ENCODE measurements at places on chromosomes 3 and 15.

- peak; percentile 79 for DNase-seq
These were observed 328.3 kb downstream of the THSD4 start for GRCh38 chr15:71443538-71443937.

DNA sequence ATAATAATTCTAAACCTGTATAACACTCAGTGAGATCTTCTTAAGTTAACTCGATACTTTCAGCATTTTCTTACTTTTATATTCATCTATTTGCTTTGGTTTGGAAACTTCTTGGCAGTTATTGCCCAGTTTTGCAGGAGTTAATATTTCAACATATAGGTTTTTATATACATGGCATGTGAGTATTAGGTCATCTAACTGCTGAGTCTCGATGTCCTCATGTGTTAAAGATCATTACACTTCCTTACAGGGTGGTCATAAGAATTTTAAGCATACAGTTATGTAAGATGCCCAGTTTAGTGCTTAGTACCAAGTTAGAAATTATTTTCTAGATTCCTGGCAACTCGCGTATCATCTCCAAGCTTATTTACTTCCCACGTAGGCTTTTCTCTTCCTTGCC lies 62.9 kb downstream of the TMEM39A start:
- DNase-seq: no peak

- DNase-seq: no peak
These were observed 172.7 kb upstream of the PRICKLE2 start for GRCh38 chr3:64398006-64398405.

GRCh38 chr3:183178833-183179549 lies 16.5 kb upstream of the LAMP3 start:
- no peak for DNase-seq

DNA sequence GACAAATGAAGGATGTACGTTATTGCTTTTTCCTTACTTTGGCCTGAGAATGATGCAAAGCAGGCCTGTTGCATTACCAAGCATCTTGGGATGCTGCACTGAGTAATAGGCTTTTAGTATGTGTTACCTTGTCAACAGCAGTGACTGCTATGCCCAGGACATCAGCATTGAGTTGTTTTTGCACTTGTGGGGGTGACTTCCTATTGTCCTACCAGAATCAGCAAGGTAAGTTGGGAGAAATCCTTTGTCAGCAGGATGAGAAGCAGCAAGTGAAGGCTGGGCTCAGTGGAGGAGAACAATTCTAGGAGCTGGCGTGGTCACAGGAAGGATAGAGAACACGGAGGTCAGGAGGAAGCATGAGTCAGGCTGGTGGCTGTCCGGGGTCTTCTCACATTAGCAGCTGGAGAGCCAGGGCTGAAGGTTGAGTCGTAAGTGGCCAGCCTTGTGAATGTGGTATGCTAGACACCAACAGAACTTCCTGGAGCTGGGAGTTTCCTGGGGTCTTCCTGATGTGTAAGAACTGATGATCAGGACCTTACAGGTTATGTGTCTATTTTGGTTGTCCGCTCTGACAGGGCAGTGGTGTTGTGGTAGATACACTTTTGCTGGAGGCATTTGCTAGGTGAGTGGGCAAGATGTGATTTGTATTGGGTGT lies 142.7 kb downstream of the FNDC3B start:
- no peak for DNase-seq

GRCh38 chr3:52570076-52570475 lies 33.7 kb downstream of the UQCC5 start:
- DNase-seq: no peak

- no peak for DNase-seq
These were observed 57.2 kb upstream of the USP3 start for GRCh38 chr15:63447017-63447676.

- DNase-seq: no peak
These were observed 11.0 kb downstream of the CXCR6 start for GRCh38 chr3:45954306-45954705.

DNA sequence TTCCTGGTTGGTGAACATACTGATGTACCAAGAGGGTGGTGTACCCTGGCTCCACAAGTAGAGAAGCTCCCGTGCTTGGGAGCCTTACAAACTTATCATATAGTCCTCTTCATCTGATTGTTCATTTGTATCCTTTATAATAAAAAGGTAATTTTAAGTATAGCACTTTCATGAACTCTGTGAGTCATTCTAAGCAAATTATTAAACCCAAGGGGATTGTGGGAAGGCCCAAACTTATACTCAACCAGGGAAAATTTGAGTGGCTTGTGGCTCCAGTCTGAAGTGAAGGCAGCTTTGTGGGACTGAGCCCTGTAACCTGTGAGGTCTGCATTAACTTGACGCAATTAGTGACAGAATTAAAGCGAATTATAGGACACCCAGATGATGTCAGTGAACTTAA lies 29.0 kb downstream of the TTBK2 start:
- DNase-seq: no peak

DNA sequence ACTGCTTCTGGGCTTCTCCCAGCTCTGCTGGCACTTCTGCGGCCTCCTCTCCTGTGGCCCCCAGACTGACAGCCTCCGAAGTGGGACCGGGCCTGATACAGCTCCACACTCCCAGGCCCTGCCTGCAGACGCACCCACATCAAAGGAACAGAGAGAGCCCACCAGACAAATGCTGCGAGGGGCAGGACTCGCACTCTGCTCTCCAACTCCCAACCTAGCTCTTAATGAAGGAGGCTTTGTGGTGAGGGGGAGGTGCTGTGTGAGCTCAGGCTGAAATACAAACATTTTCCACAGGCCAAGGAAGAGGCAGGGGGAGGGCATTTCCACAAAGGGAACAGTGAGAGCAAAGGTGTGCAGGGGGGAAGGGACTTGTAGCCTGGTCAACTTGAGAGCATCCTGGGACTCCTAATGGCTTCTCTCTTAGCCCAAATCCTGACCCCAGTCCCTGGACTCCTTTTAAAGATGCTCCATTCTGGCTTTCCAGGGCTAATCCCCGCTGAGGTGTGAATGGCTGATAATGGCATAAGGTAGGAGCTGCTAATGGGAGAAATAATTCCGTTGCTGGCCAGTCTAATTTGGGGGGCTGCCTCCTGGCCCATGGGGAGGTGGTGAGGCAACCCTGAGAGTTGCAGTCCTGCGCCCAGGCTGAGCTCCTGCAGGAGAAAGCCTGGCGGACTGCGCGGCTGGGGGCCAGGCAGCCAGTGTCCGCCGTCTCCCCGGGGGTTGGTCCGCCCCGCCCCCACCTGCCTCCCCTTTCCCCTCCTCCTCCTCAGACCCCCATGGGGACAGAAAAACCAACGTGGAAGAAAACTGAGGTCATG lies 9.6 kb downstream of the LINGO1 start:
- no peak for DNase-seq

DNA sequence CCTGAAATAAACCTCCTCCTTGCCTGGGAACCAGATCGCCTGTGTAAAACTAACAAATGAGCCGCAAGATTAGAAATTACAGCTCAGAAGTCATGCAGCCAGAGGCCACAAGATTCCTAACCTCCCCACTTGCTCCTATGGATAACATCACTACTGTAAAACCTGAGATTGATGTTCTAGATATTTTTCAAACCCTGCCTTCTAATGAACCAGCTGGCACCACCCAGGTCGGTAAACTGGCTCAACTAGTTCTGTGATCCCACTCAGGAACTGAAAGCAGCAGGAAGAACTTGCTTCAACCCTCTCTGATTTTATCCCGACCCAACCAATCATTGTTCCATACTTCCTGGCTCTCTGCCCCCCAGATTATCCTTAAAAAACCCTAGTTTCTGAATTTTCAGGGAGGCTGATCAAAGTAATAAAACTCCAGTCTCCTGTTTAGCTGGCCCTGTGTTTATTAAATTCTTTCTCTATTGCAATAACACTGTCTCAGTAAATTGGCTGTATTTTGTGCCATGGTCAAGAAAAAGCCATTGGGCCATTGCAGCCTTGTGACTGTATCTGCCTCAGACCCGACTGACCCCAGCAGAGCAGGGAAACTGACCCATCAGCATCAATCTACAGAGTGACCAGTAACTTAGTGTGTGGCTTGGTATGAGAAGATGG lies 98.9 kb downstream of the RPLP1 start:
- no peak for DNase-seq

- DNase-seq: no peak
These were observed 49.9 kb upstream of the PLSCR4 start for GRCh38 chr3:146300768-146301167.

- no peak for DNase-seq
These were observed 2.7 kb downstream of the ABHD14A start for GRCh38 chr3:51977446-51978142.

DNA sequence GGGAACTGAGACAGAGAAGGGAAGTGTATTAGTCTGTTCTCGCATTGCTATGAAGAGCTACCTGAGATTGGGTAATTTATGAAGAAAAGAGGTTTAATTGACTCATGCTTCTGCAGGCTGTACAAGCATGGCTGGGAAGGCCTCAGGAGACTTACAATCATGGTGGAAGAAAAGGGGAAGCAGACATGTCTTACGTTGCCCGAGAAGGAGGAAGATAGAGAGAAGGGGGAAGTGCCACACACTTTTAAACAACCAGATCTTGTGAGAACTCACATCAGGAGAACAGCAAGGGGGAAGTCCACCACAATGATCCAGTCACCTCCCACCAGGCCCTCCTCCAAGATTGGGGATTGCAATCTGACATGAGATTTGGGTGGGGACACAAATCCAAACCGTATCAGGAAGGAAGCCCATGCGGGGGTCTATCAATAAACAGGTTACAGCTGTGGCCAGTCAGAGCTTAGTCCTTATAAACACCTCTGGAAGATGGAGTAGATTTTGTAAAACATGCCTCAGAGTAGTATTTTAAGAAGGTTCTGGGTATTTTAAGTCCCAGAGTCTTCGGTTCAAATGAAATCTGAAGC lies 153.9 kb downstream of the GHSR start:
- DNase-seq: no peak

GRCh38 chr15:74573987-74574386 lies 33.0 kb downstream of the ARID3B start:
- no peak for DNase-seq

GRCh38 chr3:55202326-55202725 lies 274.5 kb upstream of the LRTM1 start:
- no peak for DNase-seq

Measured in omental fat pad (tissue), 4 donors.